ENCODE measurements at places on chromosomes 4 and X.

DNA sequence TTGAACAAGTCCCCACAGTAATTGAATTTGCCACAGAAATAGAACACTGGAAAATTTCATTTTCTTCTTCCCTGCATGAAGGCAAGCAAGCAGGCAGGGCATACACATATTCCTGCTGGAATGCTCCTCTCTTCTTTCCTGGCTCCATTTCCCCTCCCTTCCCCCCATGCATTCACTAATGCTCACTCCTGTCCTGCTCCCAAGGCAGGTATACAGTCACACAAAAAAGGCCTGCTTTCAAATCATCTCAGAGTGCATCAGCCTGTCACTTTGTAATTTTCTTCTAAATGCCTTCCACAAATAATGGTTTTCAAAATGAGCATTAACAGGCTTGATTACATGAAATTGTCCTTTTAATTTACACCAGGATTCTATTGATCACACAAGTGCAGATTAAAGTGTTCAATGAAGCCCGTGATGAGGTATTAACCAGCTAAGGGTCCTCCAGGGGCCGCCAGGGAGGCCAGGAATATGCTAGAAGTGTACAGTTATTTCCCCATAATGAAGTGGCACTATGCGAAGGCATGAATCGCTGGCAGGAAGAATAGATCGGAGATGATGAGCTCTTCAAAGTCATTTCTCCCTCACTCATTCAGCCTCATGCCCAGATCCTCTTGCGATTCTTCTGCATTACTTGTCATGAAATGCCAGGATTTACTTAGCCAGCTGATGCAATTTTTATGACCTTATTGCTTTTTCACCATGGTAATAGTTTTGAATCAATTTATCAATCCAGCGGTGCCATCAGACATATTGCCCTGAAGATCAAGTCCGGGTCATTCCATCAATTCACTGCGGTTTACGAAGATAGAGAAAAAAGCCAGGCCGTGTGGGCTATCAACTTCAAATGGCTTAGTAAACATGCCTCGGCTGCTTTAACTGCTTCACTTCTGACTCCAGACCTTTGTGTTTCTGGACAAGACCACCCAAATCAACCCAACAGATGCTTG is 243.5 kb downstream of the GPAT3 start:
- no peak for DNase-seq

DNA sequence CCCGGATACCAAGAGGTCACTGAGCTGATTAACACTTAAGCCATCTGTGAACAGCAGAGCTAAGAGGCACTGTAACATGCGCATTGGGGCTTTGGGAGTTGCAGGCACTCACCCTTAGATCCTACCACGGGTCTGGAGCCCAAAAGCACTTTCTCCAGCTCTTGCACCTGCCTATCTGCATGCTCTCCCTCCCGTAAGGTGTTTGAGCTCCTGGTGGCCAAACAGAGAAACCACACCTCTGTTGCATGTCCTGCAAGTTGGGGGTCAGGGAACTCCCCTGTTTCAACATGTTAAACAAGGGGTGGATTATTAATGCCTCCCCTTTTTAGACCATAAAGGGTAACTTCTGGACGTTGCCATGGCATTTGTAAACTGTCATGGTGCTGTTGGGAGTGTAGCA is 49.8 kb downstream of the GYPA start:
- DNase-seq = no peak

- no peak for DNase-seq
Measured at GRCh38 chr4:140876615-140877364, 120.6 kb upstream of the TBC1D9 start.

DNA sequence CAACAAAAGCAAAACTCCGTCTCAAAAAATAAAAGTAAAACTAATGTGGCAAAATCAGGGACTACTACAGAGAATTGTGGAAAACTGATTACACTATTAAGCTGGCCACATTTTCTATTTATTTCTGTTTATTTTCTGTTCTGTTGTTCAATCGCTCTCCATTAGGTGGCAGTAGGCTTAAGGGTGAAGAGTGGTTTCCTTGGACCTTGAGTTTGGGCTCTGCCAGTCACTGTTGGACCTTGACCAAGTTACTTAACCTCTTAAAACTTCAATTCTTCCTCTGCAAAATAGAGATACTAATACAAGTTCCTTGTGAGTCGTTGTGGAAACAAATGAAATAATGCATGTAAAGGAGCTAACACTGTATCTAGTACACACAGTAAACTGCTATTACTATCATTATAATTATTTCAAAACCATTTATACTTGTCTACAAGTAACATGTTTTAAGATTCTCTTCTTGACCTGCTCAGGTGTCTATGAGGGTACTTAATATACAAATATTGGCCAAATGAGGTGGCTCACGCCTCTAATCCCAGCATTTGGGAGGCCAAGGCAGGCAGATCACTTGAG is 15.2 kb downstream of the HSD17B11 start:
- DNase-seq = peak; percentile 56

DNA sequence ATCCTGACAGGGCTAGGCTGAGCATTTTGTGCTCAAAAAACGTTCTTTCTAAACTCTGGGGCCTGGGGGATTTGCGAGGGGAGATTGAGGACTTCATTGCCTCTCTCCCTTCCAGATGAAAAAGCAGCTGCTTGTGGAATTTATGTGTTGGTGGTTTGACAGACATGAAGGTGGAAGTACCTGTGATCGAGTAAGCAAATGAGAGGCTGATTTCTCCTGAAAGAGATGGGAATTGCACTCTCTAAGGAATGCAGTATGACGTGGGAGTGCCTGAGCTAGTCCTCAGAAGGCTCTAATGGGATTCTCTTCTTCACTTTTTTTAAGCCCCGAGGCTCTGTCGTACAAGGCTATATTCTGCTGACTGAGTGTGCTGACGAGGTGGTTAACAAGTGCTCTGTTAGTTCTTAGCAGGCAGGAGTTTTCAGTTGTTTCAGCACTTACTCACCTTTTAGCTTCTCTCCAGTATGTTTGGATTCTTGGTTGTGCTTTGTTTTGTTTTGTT is 426.8 kb upstream of the CNKSR2 start:
- DNase-seq = no peak

DNA sequence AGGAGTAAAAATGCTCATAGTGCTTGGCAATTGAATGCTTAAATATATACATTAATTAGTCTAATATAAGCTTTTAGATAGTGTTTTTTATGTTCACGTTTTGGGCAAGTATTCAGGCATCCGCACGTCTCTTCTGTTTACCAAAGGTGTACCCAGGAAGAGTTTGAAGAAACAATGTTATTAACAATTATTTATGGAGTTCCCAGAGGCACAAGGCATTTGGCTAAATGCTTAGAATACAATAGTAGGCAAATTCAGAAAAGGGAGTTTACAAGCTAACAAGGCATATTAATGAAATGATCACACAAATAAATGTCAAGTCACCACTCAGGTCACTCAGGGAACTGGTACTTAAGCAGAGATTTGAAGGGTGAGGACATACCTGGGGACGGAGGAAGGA is 294.8 kb downstream of the TENM3 start:
- no peak for DNase-seq

- peak; percentile 51 for DNase-seq
Measured at GRCh38 chrX:68732906-68733493, 85.5 kb downstream of the STARD8 start.

- peak; percentile 78 for DNase-seq
Measured at GRCh38 chr4:186701273-186701672, 22.4 kb downstream of the FAT1 start.

GRCh38 chr4:165288639-165289422 is 38.6 kb upstream of the MSMO1 start:
- DNase-seq = peak; percentile 53

- DNase-seq = no peak
Measured at GRCh38 chr4:1509366-1509765, 103.1 kb upstream of the NKX1-1 start.

GRCh38 chrX:69618803-69619202 is 2.9 kb downstream of the EDA start:
- no peak for DNase-seq

DNA sequence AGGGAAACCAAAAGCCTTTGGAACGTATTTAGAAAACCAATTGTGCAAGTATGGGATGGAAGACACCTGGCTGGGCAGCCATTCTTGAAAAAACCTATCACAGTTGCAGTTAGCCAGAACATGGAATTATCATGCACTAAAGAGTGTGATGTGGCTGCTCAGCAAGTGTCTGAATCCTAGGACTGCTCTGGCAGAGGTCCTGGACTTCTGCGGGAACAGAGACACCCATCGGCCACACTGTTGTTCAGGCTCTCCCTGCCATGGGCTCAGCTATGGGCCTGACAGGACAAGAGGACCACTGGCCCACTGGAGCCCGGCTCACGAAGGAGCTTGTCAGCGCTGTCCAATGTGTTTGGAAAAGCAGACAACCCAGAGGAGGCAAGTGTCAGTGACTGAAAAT is 115.7 kb upstream of the GPC4 start:
- no peak for DNase-seq

Measured in foreskin melanocyte (primary cell).